ENCODE measurements at places on chromosomes 13 and 19.

- no peak for DNase-seq
Observed at GRCh38 chr19:42555801-42556200, 27.5 kb upstream of the CEACAM1 start.

DNA sequence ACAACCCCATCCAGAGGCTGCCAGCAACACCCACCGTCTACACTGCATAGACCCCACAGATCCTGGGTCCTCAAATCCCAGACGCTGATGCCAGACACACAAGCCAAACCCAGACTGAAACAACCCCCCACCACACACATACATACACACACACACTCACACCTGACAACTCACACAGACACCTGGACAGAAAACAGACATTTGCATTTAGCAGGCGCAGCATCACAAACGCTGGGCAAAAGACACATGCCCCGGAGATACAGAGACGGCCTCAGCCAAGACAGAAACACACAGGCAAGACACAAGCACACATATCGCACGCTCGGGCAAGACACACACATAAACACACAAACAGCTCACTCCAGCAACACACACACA, 1.3 kb downstream of the BBC3 start:
- no peak for DNase-seq

- DNase-seq = no peak
Observed at GRCh38 chr13:26541041-26541440, 16.4 kb upstream of the WASF3 start.

GRCh38 chr19:17555929-17556813, 722 bp downstream of the COLGALT1 start:
- DNase-seq = no peak

DNA sequence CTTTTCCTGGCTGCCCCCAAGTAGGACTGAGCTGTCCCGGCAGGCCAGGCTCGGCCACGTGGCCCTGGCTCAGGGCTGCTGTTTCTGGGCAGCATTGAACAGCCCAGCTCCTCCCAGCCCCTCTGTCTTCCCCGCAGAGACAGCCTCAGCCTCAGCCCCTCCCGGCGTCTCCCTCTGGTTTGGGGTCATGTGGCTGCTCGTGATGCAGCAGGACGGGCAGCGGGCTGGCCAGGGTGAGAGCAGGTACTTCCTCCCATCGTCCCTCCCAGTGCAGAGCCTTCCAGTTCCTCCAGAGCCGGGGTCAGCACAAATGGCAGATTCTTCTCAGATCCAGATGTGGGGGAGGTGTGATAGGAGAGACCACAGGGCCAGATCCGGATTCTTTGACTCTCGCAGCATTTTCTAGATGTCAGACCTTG, 114.6 kb downstream of the KDM4B start:
- peak; percentile 57 for DNase-seq

DNA sequence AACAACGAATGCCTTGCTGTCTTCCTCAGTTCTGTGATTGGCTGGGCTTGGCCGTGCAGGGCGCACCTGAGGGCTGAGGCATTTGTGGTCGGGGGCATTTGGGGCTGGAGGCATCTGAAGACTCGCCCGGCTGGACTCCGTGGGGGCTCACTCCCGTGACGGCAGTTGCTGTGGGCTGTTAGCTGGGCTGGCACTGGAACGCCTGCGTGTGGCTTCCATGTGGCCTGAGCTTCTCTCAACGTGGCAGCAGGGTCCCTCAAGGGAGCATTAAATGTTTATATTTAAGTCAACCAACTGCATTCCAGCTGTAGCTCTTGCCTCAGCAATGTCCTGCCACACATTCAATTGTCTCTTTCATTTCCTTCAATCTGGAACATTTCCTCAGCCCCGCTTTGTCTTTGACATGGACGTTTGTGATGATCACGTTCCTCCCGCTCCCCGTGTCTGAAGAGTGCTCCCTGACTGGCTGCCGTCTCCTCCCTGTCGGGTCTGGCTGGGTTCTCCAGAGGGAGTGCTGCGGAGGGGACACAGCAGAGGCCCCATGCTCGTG, 21.0 kb downstream of the CCDC8 start:
- no peak for DNase-seq

DNA sequence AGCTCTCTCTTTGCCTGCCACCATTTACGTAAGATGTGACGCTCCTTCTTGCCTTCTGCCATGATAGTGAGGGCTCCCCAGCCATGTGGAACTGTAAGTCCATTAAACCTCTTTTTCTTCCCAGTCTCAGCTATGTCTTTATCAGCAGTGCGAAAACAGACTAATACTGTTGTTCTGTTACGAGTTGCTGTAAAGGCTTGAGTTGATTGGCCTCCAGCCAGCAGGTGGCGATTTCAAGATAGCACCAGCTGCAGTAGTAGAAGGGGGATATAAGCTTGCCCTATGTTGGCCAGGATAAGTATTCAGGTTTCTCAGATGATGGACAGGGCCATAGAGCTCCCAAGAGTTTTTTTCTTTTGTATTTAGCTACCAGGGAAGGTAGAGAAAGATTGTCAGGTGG, 385.5 kb downstream of the MZT1 start:
- DNase-seq = no peak

DNA sequence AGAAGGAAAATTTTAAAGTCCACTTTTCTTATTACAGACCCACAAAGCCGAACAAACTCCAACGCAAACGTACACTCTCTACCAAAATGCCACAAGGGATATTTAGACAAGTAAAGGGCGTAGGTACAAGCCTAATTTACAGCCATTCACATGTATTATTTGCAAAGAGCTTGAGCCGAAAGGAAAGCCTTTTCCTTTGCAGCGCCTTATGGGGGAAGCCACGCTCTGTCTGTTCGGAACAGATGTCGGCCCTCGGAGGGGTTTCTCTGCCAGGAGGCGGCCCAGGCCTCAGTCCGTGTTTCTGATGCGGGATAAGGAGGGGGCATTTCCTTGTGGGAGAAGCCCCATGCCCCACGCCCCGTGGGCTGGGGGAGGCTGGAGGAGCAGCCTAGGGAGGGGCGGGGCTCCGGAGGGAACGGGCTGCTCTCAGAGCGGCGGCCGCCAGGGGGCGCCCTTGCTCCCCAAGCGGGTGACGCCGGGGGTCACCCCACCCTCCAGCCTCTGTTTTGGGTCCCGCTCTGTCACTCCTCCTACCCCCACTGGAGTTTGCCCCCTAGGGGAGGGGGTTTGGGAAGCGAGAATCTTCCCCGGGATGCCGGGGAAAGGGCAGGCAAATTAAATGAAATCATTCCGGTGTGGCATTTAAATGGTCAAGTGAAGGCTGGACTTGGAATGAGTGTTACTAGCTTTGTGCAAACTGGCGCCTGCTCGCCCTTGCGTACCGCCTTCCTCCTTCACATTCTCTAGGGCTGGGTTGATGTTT, 2.9 kb downstream of the HTR2A start:
- DNase-seq = no peak

GRCh38 chr19:49793561-49793840, 19.6 kb downstream of the FUZ start:
- no peak for DNase-seq

DNA sequence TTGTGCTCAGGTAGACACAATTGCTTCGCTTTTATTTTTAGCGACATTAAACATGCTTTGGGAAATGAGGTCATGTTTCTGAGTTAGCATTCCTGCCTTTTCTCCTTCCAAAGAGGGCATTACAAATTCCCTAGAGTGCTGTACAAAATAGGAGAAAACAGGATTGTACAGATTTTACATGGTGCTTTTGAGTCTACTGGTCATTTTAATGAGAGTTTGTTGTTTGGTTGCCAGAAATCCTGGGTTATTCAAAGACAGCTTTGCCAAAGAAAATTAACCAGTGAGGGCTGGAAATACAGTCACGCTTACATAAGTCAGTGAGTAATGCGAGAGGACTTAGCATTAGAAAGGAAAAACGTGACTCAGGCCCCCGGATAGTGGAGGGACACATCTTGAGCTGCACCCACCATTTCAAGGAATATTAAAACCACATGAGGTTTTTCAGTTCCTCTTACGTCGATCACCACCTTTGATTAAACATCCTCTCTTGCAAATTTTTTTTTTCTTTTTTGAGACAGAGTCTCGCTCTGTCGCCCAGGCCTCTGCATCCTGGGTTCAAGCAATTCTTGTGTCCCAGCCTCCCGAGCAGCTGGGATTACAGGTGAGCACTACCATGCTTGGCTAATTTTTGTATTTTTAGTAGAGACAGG, 55.4 kb downstream of the SACS start:
- DNase-seq = peak; percentile 89

Data from retinal pigment epithelial cell (primary cell).